Stimulated activated CD4-positive, alpha-beta T cell treated with anti-CD3 and anti-CD28 coated beads, TNF-alpha, amount 100 ng/mL, for 24 hours (primary cell): ENCODE measurements at places on chromosomes 11 and 22.
A peak's percentile ranks its signal among the peaks of the same experiment; 100 is the strongest.

GRCh38 chr22:45999379-45999971 lies 22.5 kb upstream of the WNT7B start:
- no peak for DNase-seq

- DNase-seq, result no peak
These were observed 41.9 kb downstream of the MED15 start for GRCh38 chr22:20549232-20549841.

- no peak for DNase-seq
These were observed 133.4 kb upstream of the E2F8 start for GRCh38 chr11:19374151-19374569.

GRCh38 chr11:8202516-8203413 lies 33.9 kb upstream of the RIC3 start:
- no peak for DNase-seq

DNA sequence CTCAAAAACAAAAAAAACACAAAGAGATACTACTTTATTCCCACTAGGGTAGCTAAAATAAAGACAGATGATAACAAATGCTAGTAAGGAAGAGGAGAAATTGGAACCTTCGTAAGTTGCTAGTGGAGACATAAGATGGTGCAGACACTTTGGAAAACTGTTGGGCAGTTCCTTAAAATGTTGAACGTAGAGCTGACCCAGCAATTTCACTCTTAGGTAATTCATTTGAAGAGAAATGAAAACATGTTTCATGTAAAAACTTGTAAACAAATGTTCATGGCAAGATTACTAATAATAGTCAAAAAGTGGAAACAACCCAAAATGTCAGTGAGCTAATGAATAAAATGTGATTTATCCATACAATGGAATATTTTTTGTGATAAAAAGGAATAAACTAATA lies 29.2 kb upstream of the ACAT1 start:
- no peak for DNase-seq

DNA sequence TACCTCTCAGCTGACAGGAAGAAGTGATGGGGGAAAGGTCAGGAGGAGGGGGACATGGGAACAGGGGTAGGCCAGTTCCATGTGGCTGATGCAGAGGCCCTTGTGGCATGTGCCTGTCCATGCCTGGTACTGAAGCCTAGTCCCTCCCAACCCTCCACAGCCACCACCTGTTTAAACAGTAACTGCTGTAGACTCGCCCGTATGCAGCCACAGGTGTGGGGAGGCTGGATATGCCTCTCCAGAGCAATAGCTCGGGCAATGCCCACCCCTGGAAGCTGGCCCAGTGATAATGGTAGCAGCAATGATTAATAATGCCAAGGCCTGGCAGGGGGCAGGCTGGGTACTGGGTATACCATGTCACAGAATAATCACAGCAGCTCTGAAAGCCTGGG lies 2.3 kb downstream of the SMTN start:
- no peak for DNase-seq

GRCh38 chr11:72223615-72224563 lies 678 bp upstream of the INPPL1 start:
- DNase-seq, result no peak

- DNase-seq, result no peak
These were observed 2.1 kb downstream of the ALDH3B1 start for GRCh38 chr11:68012044-68012842.

DNA sequence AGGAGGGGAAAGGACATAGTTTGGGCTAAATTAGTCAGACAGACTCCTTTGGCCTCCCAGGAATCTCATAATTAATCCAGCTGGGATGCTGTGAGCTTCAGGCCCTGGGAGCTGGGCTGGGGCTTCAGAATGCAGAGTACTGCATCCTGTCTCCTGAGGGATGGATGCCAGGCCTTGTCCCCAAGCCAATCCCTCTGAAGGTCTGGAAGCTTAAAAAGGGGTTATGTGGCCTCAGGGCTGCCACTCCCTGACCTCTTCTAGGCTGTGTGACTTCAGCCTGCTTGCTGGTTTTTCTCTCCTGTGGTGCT lies 6.9 kb upstream of the LRRC32 start:
- DNase-seq, result no peak

DNA sequence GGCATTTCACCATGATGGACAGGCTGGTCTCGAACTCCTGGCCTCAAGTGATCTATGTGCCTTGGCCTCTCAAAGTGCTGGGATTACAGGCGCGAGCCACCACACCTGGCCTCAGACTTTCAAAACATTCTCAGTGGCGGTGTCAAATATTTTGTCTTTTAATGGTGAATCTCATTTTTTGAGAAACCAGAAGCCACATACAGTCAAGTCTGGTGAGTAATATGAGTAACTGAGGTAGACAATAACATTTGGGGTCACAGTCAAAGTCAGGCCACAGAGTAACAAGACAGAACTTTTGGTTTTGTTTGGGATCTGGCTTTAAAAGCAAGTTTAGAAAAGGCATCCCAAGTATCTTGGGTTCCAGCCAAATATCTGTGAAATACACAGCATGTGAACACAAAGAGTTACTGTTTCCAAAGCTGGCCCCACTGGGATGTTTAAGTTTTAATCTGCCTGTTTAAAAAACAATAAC lies 5.6 kb upstream of the TMA7B start:
- no peak for DNase-seq

- DNase-seq, result no peak
These were observed 458.5 kb upstream of the CCDC90B start for GRCh38 chr11:83744620-83745192.

DNA sequence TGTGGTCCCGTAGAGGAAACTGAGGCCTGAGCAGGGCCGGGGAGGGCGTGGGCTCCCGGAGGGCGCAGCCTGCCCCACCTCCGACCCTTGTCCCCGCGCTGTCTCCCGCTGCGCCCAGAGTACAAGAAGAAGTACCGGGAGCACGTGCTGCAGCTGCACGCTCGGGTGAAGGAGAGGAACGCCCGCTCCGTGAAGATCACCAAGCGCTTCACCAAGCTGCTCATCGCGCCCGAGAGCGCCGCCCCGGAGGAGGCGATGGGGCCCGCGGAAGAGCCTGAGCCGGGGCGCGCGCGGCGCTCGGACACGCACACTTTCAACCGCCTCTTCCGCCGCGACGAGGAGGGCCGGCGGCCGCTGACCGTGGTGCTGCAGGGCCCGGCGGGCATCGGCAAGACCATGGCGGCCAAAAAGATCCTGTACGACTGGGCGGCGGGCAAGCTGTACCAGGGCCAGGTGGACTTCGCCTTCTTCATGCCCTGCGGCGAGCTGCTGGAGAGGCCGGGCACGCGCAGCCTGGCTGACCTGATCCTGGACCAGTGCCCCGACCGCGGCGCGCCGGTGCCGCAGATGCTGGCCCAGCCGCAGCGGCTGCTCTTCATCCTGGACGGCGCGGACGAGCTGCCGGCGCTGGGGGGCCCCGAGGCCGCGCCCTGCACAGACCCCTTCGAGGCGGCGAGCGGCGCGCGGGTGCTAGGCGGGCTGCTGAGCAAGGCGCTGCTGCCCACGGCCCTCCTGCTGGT lies 1.9 kb downstream of the NLRP6 start:
- no peak for DNase-seq

GRCh38 chr11:62664405-62665074 lies 470 bp downstream of the C11orf98 start:
- peak; percentile 42 for DNase-seq

DNA sequence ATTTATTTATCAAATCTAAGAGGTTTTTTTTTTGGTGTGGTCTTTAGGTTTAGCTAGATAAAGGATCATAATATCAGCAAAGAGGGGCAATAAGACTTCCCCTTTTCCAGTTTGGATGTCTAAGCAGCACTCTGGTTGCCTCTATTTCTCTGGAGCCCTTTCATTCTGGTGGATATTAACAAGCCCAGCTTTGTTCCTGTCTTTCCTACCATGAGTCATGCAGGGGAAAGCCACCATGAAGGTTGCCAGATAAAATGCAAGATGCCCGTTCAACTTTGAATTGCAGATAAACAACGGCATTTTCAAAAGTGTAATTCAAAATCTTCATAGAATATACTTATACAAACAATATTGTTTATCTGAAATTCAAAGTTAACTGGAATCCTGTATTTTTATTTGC lies 143.6 kb downstream of the ADAMTS15 start:
- DNase-seq, result no peak

GRCh38 chr11:7512525-7513233 lies 1.1 kb upstream of the PPFIBP2 start:
- DNase-seq, result no peak

DNA sequence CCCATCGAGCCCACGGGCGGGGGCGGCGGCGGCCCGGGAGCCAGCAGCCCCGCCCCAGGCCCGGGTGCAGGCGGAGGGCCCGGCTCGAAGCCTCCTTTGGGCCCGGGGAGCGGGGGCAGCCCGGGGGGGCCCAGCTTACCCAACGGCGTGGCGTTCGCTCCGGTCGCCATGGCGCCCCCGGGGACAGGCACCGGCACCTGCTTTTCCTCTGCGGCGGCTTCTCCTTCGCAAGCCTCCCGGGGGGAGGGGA lies 194 bp downstream of the SF1 start:
- DNase-seq, result no peak

DNA sequence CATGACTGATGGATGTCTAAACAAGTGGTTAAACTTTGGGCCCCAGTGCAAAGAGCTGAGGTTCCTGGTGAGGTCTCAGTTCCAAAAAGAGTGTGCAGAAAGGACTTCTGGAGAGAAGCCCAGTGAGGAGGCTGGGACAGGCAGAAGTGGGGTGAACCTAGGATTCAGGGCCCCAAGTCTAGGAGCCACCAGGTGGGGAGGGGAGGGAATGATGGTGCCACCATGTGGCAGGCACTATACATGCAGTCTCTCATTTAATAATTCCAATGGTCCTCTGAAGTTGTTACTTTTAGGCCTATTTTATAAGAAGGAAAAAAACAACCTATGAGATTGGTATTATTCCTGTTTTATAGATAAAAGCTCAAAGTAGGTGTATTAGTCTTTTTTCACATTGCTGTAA lies 102.0 kb downstream of the INSC start:
- DNase-seq, result no peak

- no peak for DNase-seq
These were observed 190.7 kb upstream of the NCAM1 start for GRCh38 chr11:112770487-112770886.

GRCh38 chr22:50713008-50713385 lies 25.0 kb upstream of the ACR start:
- DNase-seq, result no peak

DNA sequence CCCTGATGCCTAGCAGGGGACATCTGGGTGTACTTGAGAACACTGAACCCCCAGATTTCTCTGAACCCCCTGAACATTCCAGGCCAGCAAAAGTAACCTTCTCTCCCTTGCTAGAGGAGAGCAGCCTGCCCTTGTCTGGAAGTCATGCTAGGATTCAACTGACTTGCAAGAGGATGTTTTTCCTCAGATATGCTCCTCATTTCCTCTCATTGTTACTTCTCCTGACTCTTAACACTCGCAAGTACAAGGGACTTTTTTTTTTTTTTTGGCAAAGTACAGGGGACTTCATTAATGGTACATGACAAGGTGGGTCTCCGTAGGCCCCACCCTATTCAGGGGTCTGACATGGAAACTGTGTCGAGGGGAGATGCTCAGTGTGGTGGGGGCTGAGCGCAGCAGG lies 6.3 kb upstream of the MCHR1 start:
- DNase-seq, result no peak

GRCh38 chr11:5280582-5281102 lies 10.9 kb upstream of the HBE1 start:
- DNase-seq, result no peak

- no peak for DNase-seq
These were observed 48.1 kb upstream of the HMGXB4 start for GRCh38 chr22:35209203-35209602.

DNA sequence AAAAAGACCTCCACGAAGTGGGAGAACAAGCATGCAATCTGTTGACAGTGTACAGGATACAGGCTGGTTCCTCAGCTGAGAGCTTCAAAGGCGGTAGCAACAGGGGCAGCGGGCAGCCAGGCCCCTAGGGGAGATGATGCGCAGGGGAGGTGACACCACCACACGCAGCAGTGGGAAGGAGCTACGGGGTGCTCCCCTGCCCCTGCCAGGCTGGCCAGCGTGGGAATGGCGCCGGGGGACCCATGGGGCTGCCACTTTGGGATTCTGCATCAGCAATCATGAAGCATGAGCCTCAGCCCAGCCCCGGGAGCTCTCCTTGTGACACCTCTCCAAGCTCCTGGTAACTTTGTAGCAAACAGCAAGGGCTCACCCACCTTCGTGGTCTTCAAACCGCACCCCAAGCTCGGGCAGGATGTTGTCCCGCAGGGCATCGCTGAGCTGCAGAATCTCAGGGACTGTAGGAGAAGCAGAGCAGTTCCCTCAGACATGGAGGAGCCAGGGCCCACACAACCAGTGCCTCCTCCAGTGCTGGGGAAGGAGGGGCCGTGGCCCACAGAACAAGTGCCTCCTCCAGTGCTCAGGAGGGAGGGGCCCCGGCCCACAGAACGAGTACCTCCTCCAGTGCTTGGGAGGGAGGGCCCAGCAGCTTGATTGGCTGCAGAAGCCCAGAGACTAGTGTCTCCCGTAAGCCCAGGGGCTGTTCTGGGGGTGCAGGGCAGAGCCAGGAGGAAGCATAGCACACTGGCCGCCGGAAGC lies 14.6 kb upstream of the NAP1L4 start:
- DNase-seq, result no peak

DNA sequence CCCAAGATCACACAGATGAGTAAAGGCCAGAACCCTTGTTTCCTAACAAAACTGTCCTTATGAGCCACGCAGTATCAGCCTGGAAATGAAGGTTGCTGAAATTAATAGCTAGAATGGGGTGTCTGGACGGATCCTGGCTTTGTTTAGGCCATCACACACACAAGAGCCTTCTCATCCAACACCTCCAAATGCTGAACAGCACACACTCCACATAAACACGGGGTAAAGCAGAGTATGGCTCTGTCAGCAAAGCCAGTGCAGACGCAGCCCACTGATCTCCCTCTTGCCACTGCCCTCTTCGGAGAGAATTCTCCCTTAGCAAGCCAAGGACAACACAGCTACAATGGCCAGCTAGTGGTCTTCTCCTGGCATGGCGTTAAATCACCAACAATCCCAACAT lies 392.6 kb upstream of the SYN3 start:
- no peak for DNase-seq

- DNase-seq, result no peak
These were observed 336.0 kb downstream of the CADM1 start for GRCh38 chr11:115168229-115168671.

DNA sequence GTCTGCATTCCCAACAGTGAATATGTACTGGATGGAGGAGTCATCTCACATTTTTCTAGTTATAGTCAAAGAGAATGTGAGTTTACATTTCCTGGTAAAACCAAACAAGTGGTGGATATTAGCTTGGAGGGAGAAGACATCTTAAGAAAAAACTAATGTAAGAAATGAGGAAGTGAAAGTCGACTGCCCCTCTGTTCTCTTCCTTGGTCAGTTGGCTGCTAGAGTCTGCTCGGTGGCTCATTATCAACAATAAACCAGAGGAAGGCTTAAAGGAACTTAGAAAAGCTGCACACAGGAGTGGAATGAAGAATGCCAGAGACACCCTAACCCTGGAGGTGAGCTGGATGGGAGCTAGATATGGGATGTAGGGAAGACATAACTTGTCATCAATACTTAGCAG lies 5.8 kb downstream of the SLC22A9 start:
- no peak for DNase-seq

- no peak for DNase-seq
These were observed 165.7 kb downstream of the COMMD9 start for GRCh38 chr11:36123336-36124101.

- DNase-seq, result no peak
These were observed 1.5 kb downstream of the RPL3 start for GRCh38 chr22:39317775-39318506.

- DNase-seq, result no peak
These were observed 33.6 kb downstream of the MAP6 start for GRCh38 chr11:75635066-75635862.

- DNase-seq, result peak; percentile 58
These were observed 107.2 kb downstream of the MAML2 start for GRCh38 chr11:96235751-96236150.

- DNase-seq, result no peak
These were observed 4.2 kb upstream of the SYT7 start for GRCh38 chr11:61585115-61585514.
